ENCODE measurements at places on chromosomes 11 and 22. TPM values are rescaled to one million over a fixed set of nuclear protein-coding genes. Genes with fewer than 3 reads are reported as not detected.

DNA sequence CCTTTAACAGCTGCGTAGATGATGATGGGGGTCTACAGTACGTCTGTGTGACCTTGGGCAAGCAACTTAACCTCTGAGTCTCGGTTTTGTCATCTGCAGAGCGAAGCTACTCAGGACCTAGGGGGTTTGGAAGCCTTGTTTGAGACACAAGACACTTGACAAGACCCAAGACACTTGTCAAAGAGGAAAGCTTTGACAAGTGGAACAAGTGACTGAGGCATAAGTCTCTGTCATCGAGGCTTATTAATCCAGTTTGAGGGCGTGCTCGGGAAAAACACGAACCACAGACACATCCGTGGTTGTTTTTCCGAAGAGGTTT, 732 bp upstream of the PC start:
- peak; percentile 37 for DNase-seq

DNA sequence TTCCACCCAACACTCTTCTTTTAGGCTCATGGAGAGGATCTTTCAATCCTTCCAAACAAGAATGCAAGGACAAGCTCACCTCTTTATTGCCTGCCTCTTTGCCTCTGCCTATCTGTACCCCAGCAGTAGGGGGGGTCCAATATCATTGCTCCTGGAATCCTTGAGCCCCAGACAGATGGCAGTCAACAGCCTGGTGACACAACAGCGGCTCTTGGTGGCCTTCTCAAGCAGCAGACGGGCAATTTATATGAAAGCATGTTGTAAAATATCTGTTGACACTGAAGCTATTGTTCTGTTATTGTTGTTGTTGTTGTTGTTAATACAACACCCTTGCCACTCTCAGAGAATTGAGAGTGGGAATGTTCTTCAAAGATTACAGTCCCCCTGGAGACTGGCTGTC, 480.0 kb upstream of the CADM1 start:
- DNase-seq: no peak

DNA sequence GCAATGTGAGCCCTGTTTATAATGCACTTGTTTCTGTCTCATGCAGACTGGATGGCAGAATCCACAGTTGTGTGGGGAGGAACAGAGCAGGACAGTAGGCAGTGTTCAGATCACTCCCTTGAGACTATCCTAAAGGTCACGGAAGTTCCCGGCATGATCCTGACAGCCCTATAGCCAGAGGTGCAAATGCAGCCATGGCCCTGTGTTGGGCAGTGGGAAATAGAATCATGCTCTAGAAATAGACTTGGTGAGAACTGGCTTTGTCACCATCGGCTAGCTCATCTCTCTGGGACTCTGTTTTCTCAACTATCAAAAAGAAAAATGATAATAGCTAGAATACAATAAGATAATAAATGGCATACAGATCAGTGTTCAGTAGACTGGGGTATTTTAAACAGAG, 123.2 kb downstream of the FEZ1 start:
- DNase-seq: no peak

DNA sequence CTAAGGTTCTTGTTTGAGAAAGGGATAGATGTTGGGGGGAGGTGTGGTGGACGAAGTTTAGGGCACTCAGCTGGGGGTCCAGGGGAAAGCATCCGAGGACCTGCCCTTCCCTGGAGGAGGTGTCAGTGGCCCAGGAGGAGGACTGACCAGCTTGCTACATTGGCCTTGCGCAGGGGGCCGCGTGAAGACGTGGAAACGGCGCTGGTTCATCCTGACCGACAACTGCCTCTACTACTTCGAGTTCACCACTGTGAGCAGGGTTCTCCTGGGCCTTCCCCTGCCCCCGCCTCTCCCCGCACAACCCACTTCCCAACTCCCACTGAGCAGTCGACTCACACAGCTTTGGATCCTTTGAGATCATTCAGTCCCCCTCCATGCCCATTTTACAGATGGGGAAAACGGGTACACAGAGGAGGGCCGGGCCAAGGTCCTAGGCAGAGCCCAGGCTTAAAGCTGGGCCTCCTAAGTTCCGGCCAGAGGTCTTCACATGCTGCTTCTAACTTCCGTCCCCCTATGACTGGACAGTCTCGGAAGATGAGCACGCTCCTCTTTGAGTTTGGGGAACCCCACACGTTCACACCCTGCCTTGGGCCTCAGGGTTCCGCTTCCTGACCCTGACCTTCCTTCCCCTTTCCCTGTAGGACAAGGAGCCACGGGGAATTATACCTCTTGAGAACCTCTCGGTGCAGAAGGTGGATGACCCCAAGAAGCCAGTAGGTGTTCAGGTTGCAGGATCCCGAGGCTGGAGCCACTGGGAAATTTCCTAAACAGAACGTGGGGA, 28.7 kb downstream of the CYTH4 start:
- no peak for DNase-seq

DNA sequence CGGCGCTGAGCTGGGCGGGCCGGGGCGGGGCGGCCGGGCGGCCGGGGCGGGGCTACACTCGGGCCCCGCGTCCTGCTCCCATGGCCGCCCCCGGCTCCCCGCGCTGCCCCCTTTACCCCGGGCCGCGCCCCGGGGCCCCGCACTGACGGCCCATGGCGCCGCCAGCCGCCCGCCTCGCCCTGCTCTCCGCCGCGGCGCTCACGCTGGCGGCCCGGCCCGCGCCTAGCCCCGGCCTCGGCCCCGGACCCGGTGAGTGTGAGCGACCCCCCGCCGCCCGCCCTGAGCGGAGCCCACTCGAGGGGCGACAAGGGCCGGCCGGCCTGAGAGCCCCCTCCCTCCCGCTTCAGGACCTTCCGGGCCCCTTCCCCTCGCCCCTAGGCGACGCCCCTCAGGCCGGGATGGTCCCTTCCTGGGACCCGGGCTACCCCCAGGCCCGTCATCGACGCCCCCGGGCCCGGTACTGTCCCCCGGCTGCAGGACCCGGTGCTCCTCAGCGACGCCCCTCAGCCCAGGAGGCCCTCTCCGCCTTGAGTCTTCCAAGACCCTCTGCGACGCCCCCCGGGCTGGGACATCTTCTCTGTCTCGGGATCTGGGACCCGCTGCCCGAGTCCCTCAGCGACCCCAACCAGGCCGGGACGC, at the start of gene KREMEN1:
Gene KREMEN1 (plus strand): TSS at position 57 of the 639 bp plus-strand sequence. CDS start 96 bp downstream, at position 153.
- DNase-seq: no peak

DNA sequence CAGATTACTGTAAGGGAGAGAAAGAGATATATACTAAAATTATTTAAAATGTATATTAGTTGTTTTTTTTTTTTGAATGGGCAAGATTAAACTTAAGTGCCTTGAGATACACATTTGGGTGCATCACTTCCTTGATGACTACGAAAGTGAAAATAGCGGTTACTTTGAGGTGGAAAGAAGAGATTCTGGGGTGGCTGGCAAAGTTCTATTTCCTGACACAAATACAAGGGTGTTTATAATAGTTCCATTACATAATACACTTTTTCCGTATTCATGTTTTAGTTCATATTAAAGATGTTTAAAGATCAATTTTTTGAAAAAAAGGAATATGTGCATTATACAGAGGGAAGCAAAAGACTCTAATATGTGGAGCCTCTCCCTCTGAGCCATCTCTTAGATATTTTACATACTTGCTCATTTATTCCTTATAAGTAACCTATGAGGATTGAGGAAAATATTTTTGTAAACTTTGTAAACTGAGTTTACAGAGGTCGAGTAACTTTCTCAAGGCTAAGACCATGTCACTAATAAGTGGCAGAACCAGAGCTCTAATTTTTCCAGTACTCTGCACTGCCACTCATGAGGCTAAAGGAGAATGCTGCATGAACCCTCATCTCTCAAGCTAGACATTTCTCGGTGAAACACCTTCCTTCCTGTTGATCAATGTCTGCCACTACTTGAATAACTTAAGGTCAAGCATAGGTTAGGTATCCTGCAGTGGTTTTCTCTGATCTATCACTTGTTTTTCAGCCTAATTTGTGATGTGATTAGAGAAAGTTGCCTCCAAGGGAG, 58.6 kb downstream of the DDIAS start:
- peak; percentile 21 for DNase-seq

DNA sequence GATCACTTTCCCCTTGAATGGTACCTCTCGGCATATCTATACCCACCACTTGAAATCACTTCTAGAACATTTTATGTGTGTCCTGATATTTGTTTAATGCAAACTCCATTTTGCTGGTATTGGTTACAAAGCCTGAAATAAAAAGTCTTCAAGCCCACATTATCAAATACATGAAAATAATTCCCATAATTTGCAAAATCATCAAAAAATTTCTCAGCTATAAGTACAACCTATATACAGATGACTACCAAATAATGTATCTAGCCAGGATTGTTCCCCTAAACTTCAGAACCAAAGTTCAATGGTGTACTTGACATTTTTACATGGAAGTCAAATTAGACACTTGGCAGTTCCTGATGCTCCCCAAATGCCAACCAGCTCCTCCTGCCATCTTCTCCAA, 71.8 kb downstream of the PRCP start:
- DNase-seq: no peak

- DNase-seq: no peak
Observed at GRCh38 chr11:115922876-115923275, 418.7 kb upstream of the CADM1 start.

GRCh38 chr11:63869171-63869591, 30.3 kb downstream of the MARK2 start:
- DNase-seq: no peak

- DNase-seq: no peak
Observed at GRCh38 chr22:48591286-48592065, 1236.2 kb downstream of the BRD1 start.

GRCh38 chr11:42773729-42774128, 538.1 kb upstream of the API5 start:
- DNase-seq: no peak

DNA sequence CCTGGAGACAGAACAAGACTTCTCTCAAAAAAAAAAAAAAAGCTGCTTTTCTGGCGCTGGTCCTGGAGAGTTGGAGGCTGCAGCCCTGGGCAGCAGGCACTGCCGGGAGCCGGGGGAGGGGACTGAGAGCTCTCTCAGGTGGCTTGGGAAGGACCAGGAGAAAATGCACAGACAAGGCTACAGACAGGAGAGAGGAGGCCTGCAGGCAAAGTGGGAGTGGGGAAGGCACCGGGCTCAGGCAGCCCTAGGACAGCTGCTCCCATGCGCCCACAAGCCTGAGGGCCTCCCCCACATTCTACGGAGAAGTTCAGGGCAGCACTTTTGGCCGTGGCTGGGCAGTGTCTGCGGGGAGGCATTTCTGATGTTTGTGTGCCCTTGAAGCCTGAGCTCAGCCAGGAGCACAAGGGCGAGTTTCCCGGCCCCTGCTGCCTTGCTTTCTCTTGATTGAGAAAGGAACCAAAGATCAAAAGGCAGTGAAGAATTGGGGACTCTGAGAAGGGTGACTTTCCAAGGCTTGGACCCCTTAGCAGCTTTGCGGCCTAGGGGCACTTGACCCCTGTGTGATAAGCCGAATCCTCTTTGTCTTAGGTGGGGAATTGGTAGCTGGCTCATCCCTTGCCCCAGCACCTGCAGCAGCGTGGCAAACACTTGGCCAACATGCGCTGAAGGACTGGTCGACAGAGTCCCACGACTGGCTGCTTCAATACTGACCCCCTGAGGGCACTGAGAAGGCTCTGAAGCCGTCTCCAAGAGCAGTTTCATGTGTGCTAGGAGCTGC, 35.3 kb downstream of the PPM1F start:
- DNase-seq: no peak

DNA sequence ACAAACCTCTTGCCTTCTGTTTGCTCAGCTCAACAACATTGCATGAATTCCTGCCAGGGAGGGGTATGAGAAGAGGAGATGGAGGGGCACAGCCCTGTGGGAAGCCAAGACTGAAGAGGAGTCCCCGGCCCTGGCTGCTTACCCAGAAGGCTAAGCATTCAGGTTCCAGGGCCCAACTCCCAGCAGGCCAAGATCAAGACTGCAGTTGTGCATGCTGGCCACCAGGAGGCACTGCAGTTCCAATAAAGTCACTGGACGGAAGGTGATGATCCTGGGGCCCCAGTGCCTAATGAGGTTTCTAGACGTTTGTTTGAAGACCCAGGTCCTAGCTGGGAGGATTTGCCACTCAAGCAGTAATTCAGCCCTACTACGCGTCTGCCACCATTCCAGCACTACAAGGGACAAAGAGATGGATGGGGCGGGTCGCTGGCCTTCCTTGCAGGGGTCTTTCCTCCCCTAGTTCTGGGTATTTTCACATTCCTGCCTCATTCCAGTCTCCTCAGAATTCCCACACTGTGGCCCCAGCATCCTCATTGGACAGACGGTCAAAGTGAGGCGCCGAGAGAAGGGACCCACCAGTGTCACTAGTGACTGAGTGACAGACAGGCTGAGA, 23.6 kb downstream of the ALX4 start:
- DNase-seq: peak; percentile 44

XKR3 gene
- not detected for polyA plus RNA-seq

OR5P2 gene
- polyA plus RNA-seq: not detected

PIWIL4 gene
- 0.36 TPM for polyA plus RNA-seq

NUCB2 gene
- polyA plus RNA-seq: 218 TPM

EIF4ENIF1 gene
- polyA plus RNA-seq: 14.0 TPM

TBX10 gene
- not detected for polyA plus RNA-seq

Measured in CD8-positive, alpha-beta memory T cell (primary cell).